Stimulated activated CD4-positive, alpha-beta T cell treated with anti-CD3 and anti-CD28 coated beads, Interleukin-1b, Interleukin-23, amount 100 ng/mL, for 24 hours (primary cell): ENCODE measurements at places on chromosomes 11 and 22.

DNA sequence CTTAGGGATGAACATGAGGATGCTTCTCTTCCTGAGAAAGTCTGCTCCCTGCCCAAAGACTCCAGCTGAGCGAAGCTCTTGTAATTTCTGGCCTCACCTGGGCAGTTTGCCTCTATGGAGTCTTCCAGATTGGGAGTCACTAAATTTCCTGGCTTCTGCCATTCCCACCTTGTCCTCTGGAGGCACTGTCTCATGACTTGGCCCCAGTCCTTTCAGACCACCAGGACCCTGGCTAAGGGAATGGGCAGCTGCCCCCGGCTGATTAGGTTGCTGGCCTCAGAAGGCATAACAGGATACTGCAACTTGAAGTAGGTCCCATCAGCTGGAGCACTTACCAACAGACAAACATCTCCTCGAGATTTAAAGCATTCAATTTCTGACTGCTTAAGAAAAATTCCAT is 128.1 kb upstream of the SPON1 start:
- no peak for DNase-seq

DNA sequence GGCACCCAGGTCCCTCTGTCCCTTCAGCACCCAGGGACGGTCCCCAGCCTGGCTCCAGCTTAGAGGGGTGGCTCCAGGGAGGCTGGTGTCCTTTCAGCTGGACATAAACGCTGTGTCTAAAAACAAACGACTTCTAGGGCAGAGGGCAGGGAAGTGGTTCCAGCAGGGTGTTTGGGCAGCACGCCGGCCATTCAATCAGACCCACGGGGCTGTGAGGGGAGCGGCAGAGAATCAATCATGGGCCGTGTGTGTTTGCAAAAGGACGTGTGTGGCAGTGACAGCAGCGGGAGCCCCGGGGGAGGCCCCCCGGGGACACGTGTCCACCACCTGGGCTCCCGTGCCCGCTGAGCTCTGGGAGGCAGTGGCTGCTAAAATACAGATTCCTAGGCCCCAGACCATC is 127.7 kb downstream of the MN1 start:
- no peak for DNase-seq

GRCh38 chr11:10488121-10488933 is 33.3 kb downstream of the AMPD3 start:
- no peak for DNase-seq

- DNase-seq: no peak
Observed at GRCh38 chr11:93005239-93005638, 35.8 kb downstream of the MTNR1B start.

DNA sequence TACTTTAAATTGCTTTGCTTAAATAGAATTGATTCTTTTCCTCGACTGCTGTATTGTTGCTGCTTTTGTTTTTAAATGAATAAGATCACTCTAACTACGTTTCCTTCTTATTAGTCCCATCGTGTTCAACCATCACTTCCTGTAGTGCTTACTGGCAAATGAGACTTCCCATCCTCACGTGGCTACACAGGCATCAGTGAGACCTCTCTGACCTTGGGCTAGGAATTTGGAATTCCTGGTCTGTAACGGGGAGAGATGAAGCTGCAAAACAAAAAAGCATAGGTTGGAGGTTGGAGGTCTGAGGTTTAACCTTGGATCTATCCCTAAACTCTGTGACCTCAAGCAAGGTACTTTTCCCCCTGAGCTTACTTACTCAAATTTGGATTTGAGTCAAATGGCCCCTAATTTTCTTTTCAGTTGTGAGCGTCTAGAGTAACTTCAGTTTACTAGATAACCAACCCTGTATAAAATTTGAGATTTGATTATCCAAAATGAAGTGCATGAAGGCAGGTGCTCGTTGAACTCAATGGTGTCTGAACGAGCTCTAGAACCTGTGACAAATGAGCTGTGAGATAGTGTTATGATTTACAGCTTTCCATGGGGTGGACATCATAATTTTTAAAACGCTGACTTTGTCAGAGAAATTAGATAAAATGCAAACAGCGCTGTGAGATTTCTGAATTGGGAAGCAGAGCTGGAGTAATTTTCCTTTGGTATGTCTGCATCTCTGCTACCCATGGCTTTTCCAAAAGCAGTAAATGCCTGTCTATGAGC is 151.2 kb downstream of the DBX1 start:
- DNase-seq: no peak

DNA sequence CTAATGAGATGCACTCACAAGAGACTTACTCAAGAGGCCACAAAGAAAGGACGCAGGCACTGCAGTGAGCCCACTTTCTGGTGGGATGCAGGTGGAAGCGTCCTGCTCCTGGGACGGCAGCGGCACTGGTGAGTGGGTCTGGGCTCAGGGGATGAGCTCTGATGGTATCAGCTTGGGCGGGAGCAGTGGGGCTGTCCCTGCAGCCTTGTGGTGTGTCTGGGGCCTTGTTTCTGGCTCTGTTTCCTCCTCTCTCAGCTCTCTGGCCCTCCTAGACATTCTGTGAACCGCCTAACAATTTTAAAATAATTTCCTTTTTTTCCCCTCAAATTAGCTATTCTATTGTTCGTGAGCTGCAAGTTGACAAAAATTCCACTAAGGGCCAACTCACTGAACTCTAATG is 8.8 kb upstream of the ST14 start:
- DNase-seq: no peak

DNA sequence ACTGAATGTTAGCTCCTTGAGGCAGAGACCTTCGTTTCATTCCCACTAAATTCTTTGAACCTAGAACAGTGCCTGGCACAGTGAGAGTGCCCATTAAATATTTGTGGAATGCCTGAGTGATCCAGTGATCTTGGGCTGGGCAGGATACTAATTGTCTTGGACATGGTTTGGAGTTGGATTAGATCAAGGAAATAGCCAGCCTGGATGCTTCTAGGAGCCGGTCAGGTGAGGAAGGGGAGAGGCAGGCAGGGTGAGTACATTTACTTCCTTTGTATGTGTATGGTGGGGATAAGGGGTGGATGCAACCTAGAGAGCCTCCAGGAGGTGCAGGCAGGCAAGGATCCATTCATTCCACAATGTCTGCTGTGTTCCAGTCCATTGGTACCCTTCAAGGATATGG is 3.6 kb downstream of the SREBF2 start:
- DNase-seq: no peak

DNA sequence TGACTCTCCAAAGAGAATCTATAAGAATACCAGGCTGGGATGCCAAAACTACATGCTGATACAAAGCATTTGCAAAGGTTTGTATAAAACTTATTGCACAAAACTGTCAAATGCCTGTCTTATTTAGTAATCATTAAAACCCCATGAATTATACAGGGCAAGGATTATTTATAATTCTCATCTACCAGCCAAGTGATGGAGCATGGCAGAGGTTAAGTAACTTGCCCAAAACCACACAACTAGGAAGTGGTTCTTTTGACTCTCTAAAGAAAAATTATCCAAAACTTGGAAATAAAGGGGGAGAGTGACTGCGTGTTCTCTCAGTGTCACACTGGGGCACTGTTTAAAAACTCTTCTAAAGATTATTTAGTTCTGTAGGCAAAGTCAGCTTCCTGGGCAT is 17.4 kb upstream of the CLMP start:
- no peak for DNase-seq

DNA sequence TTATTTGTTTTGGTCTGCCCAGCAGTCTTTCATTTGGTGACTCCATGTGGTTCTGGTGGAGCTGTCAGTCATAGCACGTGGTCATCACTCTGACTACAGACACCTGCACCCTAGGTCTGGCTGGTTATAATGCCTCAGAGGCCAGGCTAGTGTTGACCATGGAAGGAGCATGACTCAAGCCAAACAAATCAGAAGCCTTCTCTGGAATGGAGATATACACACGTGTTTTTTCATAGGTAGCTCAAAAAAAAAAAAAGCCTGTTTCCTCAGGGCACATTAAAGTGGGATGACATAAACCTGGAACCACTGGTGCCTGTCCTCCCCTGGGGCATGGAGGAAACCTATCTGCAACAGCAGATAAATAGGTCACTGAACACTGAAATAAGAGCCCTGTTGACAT is 8.1 kb upstream of the PLAAT3 start:
- no peak for DNase-seq

DNA sequence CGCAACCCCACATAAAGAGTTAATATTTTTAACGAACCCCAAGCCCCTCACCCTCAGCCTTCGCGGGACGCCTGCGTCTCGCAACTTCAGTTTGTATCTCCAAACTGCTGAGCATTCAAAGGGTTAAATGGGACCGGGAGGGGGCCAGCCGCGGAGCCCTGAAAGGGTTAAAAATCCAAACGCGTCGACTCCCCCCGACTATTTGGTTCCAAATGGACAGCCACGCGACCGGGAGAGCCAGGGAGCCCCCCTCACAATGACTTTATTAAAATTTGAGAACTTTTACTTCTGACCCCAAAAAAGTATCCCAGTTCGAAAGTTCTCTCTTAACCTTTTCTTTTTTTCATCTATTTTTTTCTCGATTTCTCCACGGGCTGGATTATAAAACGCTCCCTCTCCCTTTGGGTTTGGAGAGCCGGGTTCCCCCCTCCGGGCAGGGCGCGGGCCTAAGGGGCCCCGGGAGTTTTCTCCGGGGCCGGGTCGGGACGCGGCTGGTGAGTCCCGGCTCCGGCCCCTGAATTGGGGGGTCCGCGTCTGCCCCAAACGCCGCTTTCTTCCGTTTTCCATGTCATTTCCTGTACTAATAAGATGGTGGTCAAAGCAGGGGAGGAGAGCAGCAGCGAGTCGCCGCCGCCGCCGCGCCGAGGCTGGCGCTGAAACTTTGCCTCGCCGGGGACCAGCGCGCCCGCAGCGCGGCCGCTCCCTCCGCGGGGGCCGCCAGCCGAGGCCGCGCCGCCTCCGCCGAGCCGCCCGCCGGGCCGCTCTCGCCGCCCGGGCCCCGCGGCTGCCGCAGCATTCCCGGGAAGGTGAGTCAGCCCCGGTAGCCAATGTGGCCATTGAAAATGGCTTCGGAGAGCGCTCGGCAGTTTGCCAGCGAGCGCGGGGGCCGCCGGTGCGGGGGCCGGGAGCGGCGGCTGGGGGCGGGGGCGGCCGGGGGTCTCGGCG is at the start of gene PRDM11:
Gene PRDM11, plus strand, starts transcription at position 568 of the 945 bp plus-strand sequence. CDS start 35,128 bp downstream, outside the sequence.
- DNase-seq: no peak

- DNase-seq: no peak
Observed at GRCh38 chr11:68678031-68678441, 6.3 kb upstream of the GAL start.

DNA sequence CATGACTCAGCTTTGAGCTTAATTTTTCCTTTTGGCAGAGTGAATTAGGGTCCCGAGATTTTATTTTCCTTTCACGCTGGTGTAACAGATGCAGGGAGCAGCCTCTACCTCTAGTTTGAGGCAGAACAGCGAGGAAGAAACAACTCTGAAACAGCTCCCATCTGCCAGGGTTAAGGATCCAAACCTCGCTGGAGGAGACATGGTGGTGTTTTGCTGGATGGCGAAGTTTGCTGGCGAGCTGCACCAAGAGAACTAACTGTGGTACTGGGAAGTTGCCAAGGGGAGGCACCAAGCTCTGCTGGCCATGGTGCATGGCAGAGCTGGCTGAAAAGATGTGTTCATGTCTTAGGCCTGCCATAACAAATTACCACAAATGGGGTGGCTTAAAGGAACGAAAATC is 7.6 kb upstream of the ALKBH3 start:
- DNase-seq: no peak

DNA sequence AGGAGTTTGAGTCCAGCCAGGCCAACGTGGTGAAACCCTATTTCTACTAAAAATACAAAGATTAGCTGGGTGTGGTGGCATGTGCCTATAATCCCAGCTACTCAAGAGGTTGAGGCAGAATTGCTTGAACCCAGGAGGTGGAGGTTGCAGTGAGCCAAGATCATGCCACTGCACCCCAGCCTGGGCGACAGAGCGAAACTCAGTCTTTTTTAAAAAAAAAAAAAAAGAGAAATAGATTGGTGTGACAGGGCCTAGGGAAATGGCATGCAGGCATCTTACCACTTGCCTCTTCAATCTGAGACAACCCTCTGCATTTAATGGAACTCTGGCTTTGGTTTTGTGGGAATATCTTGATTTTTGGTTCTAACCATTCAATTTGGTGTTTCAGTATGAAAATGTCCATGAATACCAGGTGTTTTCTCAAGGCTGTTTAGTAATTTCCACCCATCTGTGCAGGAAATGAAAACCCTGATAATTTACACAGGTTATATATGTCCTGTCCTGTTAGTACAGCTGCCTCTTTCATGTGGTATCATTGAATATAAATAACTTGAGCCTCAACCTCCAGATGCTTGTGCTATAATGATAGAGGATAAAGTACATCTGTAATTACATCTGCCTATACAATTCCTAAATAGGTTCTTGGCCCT is 8.4 kb downstream of the XBP1 start:
- no peak for DNase-seq

DNA sequence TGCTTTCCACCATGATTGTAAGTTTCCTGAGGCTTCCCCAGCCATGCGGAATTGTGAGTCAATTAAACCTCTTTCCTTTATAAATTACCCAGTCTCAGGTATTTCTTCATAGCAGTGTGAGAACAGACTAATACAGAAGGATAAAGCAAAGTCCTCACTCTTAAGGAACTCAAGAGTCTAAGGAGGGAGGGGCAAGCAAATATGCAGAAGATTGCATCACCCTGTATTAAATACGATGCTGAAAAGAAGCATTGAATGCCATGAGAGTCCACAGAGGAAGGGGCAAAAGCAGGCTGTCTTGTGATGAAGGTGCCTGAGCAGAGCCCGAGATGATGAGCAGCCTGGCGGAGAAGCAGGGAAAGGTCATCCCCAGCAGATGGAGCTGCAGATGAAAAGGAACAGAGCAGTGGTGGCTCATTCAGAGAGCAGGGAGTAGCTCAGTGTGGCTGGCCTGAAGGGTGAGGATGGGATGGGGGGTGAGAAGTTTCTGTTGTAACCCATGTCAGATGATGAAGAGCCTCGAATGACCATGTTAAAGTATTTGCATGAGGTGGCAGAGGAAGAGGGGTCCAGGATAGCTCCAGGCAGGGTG is 6.3 kb upstream of the IZUMO1R start:
- no peak for DNase-seq

DNA sequence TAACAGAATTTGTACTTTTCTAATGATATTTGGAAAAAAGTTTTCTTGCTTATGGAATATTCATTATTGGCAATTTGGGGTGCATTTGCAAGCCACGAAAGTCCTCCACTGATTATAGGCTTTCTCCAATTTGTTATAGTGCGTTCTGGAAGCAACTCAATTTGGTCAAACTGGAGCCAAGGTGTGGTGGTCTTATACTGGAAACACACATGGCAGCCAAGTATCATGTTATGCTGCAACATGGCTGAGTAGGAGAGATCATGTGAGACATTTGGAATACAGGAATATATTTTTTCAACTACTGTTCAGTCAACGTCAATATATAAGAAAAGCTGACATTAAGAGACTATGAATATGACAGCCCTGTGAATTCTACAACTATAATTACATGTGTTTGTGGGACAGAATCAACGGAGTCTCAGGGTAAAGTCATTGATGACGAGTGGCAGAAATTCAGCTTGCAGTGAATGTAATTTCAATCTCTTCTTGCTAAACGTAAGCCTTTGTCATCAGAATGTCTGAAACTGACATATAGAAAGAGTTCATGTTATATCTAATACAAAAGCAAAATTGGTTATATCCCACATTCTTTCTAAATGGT is 83.8 kb upstream of the FIBIN start:
- DNase-seq: no peak

GRCh38 chr11:19467904-19468303 is 227.2 kb upstream of the E2F8 start:
- no peak for DNase-seq

- no peak for DNase-seq
Observed at GRCh38 chr22:30561402-30562189, 12.9 kb downstream of the GAL3ST1 start.
